ENCODE measurements at places on chromosomes 16 and 17.

DNA sequence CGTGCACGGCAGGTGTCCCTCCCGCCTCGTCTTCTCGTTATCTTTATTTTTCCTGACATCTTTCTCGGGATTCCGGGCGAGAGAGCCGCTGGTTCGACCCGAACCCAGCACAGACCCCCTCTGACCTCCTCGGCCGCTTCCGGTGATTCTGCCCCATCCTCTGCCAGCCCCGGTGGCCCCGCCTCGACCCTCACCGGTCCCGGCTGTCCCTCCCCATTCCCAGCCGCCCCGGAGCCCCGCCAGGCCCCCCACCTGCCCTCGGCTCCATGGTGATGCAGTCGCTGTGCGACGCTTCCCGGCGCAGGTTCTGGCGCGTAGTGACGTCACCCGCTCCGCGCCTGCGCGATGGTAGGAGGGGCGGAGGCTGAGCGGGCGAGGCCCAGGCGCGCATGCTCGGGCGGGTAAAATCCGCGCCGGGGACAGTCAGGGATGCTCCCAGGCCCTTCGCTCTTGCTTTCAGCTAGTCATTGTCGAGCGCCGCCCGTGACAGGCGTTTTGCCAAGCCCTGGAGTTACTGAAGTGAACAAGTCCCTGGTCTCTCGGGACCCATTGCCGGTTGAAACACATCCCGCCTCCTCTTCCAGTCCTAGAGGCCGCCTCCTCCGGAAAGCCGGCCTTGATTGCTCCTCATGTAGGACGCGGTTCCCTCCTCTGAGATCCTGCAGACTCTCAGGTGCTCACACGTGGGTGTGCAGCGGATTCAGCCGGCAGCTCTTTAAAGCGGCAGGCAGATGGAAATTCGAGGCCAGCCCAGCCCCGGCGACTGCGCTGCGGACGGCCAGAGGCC lies at the start of gene MTHFSD:
Gene MTHFSD, minus strand, starts transcription at position 319 of the 787 bp plus-strand sequence. Its CDS starts 51 bp downstream, at position 268.
- peak; percentile 92 for DNase-seq

DNA sequence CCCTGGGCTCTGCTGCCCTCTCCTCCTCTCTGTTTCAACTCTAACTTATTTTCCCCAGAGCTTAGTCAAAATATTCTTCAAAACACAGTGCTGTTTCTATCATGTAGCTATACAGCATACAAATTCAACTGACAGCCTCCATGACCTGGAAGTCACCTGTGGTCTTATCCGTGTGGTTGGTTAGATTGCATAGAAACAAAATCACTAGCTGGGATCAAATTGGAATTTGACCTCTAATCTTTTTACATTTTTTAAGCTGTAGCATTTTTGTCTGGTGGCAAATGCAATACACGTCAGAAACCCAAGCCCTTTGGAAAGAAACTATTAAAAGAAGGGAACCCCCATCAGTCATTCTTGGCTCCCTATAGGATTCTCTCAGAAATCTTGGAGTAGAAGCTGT lies 57.3 kb downstream of the ABCC12 start:
- no peak for DNase-seq

DNA sequence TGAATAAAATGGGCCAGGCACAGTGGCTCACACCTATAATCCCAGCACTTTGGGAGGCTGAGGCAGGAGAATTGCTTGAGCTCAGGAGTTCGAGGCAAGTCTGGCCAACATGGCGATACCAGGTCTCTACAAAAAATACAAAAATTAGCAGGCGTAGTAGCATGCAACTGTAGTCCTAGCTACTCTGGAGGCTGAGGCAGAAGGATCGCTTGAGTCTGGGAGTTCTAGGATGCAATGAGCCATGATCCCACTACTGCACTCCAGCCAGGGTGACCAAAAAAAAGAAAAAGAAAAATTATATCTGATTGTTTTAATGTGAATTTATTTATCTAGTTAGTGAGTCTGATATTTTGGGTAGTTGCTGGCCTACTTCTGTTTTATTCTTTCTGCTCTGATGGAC lies 7.0 kb downstream of the IL34 start:
- no peak for DNase-seq

DNA sequence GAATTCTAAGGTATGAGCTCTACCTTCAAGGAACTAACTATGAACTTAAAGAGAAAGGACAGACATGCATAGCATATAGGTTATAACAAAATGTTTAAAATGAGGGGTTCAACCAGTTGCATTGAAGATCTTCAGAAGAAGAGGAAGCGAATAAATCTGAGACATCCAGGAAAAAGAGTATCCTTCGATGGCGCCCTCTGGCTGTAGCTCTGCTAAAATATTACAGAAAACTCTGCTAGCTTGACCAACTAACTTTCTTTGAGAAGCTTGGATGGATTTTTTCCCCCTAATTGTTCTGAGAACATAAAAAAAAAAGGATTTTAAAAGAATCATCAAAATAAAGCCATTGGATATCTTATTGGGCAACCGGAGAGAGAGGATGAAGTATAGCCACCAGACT lies 659.9 kb upstream of the SOX9 start:
- DNase-seq, result peak; percentile 40

GRCh38 chr16:69564845-69565670 lies 708 bp upstream of the NFAT5 start:
- DNase-seq, result peak; percentile 30

DNA sequence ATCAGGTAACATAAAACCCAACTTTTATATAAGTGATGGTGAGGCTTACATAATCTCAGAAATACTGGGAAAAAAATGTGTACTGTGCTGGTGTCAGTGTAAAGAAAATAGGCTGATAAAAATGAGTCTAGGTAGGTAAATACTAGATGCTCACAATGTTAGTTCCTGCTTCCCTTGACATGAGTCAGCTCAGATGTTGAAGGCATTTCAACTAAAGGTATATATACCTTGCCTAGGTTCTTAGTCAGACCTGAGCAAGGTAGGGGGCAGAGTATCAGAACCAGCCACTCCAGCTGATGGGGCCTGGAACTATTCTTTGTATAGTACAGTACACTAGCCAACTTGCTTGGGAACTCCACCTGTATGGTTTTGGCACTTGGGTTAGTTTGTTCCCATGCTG lies 51.0 kb upstream of the CA10 start:
- no peak for DNase-seq

GRCh38 chr16:73846007-73846330 lies 450.6 kb upstream of the PSMD7 start:
- no peak for DNase-seq

- DNase-seq, result no peak
These were observed 5.7 kb upstream of the TMEM238L start for GRCh38 chr17:10809605-10810004.

- peak; percentile 42 for DNase-seq
These were observed 23.5 kb downstream of the TBX4 start for GRCh38 chr17:61475726-61476125.

- DNase-seq, result no peak
These were observed 224.3 kb downstream of the SOX9 start for GRCh38 chr17:72345088-72345487.

- peak; percentile 22 for DNase-seq
These were observed 2.5 kb downstream of the EIF1 start for GRCh38 chr17:41691031-41691777.

- DNase-seq, result no peak
These were observed 16.7 kb downstream of the PGS1 start for GRCh38 chr17:78395155-78395554.

DNA sequence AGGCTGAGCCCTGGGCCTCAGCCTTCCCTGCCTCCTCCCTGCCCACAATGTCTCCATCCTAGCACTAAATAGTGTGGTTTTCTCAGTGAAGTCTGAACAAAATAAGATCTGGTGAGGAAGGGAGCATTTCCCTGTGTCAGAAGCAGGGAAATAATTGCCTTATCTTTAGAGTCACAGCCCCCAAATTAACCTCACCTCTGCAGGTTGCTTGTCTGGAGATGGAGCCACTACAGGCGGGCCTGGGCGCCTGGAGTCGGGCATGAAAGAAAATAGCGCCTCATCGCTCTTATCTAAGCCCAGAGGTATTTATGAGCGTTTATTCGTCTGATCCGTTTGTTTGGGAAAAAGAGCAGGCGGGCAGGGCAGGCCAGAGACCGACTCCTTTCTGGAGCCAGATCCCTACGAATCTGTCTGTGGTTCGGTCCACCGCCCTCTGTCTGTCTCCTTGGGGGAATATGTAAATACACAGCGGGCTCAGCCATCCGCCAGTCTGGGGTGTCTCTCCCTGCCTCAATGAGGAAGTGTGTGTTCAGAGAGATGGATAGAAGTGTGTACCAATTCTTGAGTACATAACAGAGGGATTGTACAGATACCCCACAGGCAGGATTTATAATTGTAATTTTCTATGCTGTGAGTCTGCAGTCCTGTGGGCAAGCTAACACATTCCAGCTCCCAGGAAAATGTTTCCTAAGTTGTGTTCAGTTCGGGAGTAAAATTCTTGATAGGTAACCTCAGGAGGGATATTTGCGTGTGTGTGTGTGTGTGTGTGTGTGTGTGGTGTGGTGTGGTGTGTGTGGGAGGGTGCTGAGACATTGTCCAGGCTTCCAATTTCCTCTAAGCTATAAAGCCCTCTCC lies 4.3 kb downstream of the HOXB6 start:
- DNase-seq, result peak; percentile 82

GRCh38 chr17:80871341-80871740 lies 120.3 kb upstream of the CHMP6 start:
- no peak for DNase-seq

GRCh38 chr17:71301063-71301462 lies 819.8 kb upstream of the SOX9 start:
- no peak for DNase-seq

GRCh38 chr16:14292051-14292825 lies 221.1 kb downstream of the MRTFB start:
- no peak for DNase-seq

- peak; percentile 20 for DNase-seq
These were observed 55.6 kb downstream of the BAIAP2 start for GRCh38 chr17:81090361-81091136.
